Activated T-helper 1 cell treated with anti-CD3 and anti-CD28 coated beads, Interleukin-12 subunit alpha, Interleukin-12 subunit beta, Interleukin-2, Interleukin-4 antibody, amounts not matched to agents 30 ng/mL and 10 ng/mL and 1 ng/mL, durations not matched to agents 14 hours and 24 hours and 36 hours (primary cell): ENCODE measurements at places on chromosomes 16 and 17. TPM values are rescaled to one million over a fixed set of nuclear protein-coding genes. Genes with fewer than 3 reads are reported as not detected.

The C16orf89 gene
- total RNA-seq, result not detected in 2 replicates

The PRCD gene
- total RNA-seq, result not detected in 2 replicates

The CBFA2T3 gene
- total RNA-seq, result 0.05 TPM in 1 of 2 replicates, not detected in the other

The ZNF48 gene
- 20.2 and 21.4 TPM in 2 replicates for total RNA-seq

The ASPA gene
- not detected in 2 replicates for total RNA-seq

The DPEP1 gene
- total RNA-seq, result not detected in 2 replicates

The EVI2B gene
- 21.7 and 25.1 TPM in 2 replicates for total RNA-seq

The IKZF3 gene
- 22.8 and 25.1 TPM in 2 replicates for total RNA-seq

The SPNS3 gene
- total RNA-seq, result 1.1 and 1.7 TPM in 2 replicates

The CTRB1 gene
- total RNA-seq, result not detected in 2 replicates

The WSCD1 gene
- total RNA-seq, result 0.07 and 0.10 TPM in 2 replicates
